ENCODE measurements at places on chromosomes 5 and 9. TPM values are rescaled to one million over a fixed set of nuclear protein-coding genes. Genes with fewer than 3 reads are reported as not detected.
A peak's percentile ranks its signal among the peaks of the same experiment; 100 is the strongest.

DNA sequence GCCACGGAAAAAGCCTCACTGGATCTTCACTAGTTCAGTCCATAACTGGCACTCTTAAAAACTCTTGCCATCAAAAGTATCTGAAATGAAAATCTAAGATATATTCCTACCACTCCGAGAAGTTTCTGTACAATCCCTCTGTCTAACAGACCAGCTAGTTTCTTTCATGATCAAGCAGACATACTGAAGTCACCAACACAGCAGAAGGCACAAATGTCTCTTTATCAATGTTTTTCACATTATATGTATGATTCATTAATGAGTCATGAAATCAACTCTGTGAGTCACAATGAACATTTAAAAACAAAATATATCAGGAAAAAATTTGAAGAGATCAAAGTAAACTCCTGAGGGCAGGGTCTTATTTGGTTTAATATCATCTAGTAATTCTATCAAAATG lies 50.8 kb downstream of the F2R start:
- DNase-seq = no peak

DNA sequence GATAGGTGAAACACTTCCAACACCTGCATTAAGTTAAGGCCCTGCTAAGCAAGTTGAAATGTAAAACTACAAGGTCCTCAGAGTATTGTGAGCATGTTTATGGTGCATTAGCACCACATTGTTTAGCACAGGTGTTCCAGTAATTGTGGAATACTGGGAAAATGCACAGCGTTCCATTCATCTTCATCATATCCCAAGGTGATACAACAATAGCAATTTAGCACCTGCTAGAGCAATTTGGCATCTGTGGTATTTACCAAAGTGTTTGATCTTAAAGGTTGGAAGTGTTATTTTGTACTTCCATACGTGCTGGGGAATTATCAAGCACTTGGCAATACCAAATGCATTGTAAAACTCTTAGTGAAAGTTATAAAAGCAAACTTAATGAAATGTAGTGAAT lies 266.8 kb downstream of the CYLC2 start:
- DNase-seq = no peak

DNA sequence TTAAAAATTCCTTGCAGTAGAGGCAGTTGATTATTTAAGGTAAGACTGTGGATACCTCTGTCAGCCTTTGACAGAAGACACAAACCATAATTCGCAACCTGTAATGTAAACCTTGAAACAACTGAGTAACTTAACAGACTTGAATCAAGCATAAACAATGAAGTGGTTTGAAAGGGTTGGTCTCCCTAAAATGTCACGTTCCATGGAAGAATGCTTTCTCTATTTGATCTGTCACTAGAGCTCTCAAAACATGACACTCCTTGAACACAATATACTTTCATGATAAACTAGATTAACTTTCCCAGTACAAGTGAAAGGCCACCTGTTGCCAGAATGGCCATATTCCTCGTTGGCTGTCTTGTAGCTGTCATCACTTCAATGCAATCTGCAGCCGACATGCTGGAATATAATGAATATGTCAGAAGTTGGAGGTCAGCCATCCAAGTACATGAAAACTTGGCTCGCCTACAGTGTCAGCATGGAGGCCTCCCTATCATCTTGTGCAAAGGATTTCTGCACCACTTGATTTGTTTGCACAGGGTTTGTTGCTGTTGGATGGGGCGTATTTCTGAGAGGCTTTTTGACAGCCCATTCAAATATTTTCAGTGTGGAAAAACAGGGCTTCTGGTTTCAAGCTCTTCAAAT lies 228.0 kb downstream of the TLE4 start:
- no peak for DNase-seq

DNA sequence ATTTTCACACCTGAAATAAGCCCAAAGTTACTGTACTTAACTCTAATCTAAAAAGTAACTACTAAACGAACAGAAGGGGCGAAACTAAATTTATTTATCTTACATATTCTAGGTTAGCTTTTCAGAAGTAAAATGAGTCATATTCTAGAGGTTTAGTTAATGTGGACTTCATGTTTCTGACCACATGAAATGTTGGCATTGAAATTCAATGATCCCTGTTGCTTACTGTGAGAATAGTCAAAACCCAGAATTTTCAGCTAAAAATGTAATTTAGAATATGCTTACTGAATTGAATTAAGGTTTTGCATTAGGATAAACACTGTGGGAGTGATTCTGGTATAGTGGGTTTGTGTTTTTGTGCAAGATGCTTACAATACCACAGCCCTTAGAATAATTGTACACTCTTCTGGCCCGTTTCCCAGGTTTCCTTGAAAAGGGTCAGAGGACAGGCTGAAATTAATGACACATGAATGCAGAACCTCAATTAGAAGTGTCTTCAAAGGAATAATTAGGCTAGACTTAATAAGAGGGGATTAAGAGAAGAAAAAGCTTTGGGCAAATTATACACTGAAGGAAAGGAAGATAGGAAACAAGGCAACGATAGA lies 1.4 kb upstream of the SNX18 start:
- DNase-seq = no peak

GRCh38 chr5:107567901-107568671 lies 102.7 kb downstream of the EFNA5 start:
- DNase-seq = no peak

DNA sequence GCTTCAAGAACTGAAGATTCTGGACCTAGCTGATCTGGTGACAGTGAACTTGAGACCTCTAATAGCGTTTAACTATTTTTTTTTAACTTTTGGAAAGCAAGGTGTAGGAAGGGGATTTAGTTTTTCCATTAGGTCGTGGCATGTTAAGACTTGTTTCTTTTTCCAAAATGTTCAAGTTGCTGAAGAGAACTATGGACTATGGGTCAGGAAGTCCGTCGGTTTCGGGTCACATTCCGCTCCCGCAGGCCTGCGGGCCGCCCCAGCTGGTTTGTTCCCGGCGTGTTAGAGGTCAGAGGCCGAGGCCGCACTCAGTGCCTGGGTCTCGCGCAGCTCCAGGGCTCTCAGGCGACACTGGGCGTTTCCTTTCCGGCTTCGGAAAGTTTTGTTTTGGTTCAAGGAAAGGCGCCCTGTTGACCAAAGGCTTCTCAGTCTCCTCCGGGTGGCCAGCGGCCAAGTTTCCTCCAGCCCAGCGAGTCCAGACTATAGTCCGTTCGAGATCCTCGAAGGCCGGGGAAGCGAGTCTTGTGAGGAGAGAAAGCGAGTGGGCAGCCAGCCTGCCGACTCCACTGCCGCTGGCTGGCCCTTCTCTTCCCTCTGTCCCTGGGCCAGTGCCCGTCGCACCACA lies 586 bp upstream of the FCHO2 start:
- DNase-seq = no peak

DNA sequence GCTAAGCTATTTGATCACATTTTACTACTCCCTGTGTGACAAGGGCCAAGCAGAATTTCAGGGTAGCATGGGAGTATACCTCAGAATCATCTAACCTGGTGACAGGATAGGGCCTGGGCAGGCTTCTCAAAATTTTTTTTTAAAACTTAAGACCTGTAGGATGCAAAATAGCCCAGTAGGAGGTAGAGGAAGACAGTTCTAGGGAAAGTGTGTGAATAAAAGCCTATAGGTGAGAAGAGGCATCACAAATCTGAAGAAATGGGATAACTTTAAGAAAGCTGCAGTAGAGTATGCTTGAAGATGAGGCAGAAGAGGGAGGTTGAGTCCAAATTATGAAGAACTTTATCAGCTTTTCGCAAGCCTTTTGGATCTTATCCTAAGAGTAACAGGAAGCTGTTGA lies 32.3 kb downstream of the CNTRL start:
- DNase-seq = peak; percentile 58

GRCh38 chr5:157611571-157612476 lies 36.2 kb upstream of the ADAM19 start:
- peak; percentile 87 for DNase-seq

DNA sequence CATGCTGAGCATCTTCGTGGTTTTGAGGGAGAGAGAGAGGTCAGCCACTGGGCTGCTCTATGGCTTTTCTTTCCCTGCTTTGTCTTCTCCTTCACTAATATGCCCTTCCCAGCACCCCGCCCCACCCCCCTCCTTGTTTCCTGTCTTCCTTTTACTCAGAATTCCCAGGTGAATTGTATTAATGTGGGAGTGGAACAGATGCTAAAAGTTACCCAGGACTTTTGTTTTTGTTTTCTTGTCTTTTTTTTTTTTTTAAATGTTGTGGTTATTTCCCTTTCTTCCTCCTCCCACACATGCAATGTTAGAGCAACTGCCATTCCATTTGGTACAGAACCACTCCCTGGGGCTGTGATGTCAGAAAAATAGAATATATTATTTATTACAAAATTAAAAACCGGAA lies 442.7 kb upstream of the CD180 start:
- no peak for DNase-seq

- no peak for DNase-seq
Observed at GRCh38 chr5:119329666-119330065, 26.2 kb upstream of the TNFAIP8 start.

DNA sequence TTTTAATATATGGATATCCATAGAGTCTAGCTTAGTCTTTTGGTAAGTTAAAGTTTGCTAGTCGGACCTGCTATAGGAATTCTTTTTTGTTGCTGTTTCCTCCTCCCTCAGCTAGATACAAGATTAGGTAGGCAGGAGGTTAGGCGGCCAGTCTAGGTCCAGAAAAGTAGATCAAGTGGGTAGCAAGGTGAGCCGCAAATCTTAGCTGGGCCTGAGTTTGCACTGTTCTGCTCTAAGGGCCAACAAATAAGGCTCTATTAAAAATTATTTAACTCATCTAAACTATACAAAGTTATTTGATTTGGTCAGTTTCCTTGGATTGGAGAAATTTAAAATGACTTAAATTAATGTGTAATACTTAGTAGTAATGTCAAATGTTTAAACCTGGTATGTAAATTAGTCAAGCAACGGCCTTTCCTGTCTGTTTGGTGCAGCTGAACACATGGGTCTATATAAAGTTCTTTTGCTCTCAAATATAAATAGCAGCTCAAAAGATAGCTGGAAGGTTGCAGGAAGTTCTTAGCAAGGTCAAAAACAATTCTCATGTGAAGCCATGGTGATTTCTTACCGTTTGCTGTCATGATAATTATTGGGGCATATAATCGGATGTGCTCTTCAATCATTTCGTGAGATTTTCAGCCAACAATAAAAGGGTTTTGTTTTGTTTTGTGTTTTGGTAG lies 72.0 kb downstream of the PRKACG start:
- no peak for DNase-seq

DNA sequence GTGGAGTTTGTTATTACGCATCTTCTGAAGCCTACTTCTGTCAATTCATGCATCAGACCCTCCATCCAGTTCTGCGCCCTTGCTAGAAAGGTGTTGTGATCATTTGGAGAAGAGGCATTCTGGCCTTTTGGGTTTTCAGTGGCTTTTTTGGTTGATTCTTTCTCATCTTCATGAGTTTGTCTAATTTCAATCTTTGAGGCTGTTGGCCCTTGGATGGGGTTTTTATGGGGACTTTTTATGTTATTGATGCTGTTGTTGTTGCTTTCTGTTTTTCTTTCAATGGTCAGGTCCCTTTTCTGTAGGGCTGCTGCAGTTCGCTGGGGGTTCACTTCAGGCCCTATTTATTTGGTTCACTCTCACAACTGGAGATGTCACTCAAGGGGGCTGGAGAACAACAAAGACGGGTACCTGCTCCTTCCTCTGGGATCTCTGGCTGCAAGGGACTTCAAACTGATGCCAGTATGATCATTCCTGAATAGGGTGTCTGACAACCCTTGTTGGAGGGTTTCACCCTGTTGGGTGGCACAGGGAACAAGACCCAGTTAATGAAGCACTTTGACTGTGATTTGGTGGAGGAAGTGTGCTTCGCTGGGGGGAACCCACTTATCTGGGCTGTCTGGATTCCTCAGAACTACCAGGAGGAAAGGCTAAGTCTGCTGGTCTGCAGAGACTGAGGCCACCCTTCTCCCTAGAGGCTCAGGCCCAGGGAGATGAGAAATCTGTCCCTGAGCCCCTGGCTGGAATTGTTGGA lies 226.7 kb upstream of the PTGER4 start:
- DNase-seq = no peak

GRCh38 chr5:147426640-147427327 lies 83.1 kb downstream of the DPYSL3 start:
- DNase-seq = peak; percentile 16

DNA sequence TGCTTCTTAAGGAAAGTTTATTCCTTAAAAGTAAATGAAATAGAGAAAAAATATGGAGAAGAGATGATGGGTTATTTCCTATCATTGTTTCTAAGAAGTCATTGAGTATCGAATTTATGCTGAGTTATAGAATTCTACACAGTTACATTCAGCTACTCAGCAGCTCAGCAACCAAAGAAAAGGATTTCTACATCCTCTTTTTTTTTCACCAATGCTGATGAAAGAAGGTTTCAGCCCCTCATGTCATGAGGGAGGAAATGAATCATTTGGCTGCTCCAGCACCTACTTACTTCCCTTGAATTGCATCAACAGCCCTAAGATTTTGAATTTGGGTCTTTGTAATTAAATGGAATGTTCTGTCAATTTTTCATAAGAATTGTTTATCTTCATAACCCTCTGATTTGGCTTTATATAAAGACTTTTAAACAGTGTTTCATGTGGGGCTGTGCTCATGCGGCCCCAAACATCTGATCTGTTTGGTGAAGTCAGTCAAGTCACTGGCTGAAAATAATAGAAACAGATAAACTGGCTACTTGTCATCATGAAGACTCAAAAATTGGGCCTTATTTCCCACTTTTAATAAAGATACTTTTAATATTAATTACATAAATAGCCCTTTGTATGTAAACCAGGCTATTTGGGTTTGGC lies 18.5 kb upstream of the SNX2 start:
- DNase-seq = peak; percentile 73

- DNase-seq = no peak
Observed at GRCh38 chr5:56984445-56984844, 32.5 kb upstream of the MIER3 start.

- no peak for DNase-seq
Observed at GRCh38 chr9:134026581-134026980, 1.3 kb downstream of the BRD3OS start.

- DNase-seq = no peak
Observed at GRCh38 chr9:131590449-131590848, 45.1 kb downstream of the PRRT1B start.

- no peak for DNase-seq
Observed at GRCh38 chr9:2291980-2292704, 277.0 kb downstream of the SMARCA2 start.

DNA sequence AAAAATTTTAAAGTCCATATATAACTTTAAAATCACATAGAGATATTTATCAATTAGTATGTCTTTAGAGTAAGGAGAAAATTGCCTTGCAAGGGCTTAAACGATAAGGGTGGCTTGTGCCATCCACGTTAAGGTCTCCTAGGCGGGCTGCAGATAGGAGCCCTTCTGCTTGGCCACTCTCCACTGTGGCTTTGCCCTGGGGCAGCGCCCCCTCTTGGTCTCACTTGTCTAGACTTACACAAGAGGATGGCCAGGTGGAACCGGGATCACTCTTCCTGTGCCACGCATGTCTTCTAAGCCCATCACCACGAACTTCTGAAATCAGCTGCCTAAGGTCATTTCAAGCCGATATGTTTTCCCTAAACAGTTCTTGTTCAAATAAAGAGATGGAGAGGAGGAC lies 2.9 kb downstream of the FPGS start:
- peak; percentile 63 for DNase-seq

- peak; percentile 7 for DNase-seq
Observed at GRCh38 chr9:36189976-36190375, 745 bp upstream of the CLTA start.

Gene LRRC8A
- 38.3 TPM for total RNA-seq

Gene ANKRD20A1
- total RNA-seq = 0.77 TPM

Gene IL7R
- total RNA-seq = 0.16 TPM

Gene ATP10B
- total RNA-seq = 4.3 TPM

Gene IFNA2
- total RNA-seq = not detected
